ENCODE measurements at places on chromosomes 6 and 20. TPM values are rescaled to one million over a fixed set of nuclear protein-coding genes. Genes with fewer than 3 reads are reported as not detected.

DNA sequence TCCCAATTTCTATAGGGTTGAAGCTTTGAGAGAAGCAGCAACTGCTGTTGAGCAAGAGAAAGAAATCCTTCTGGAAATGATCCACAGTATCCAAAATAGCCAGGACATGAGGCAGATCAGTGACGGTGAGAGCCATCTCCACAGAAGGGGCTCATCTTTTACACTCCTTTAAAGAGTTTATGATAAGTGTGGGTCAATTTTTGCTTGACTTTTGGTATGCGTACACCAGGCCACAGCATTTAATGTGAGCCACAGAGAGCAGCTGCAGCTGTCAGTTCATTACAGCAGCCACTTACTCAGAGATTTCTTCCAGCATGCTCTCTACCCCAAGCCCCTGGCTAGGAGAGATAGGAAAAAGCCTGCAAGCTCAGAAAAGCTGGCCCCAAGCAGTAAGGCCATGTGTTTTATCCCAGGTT lies 9.9 kb downstream of the BAG2 start:
- no peak overlapping the region for H3K4me3 ChIP-seq
- no peaks in the 10 kb centered on the region for H3K27me3 ChIP-seq
- H3K4me1 ChIP-seq: peaks cover 20% of the 10 kb centered on the region
- peak overlapping the region; percentile 50 for H3K27ac ChIP-seq
- DNase-seq: peak; percentile 83
- peaks cover 29% of the 10 kb centered on the region for H3K36me3 ChIP-seq

GRCh38 chr20:20204256-20204655 lies 151.9 kb downstream of the CFAP61 start:
- no peaks in the 10 kb centered on the region for H3K36me3 ChIP-seq
- H3K27me3 ChIP-seq: peaks cover 6% of the 10 kb centered on the region
- no peak overlapping the region for H3K27ac ChIP-seq
- no peak for DNase-seq

DNA sequence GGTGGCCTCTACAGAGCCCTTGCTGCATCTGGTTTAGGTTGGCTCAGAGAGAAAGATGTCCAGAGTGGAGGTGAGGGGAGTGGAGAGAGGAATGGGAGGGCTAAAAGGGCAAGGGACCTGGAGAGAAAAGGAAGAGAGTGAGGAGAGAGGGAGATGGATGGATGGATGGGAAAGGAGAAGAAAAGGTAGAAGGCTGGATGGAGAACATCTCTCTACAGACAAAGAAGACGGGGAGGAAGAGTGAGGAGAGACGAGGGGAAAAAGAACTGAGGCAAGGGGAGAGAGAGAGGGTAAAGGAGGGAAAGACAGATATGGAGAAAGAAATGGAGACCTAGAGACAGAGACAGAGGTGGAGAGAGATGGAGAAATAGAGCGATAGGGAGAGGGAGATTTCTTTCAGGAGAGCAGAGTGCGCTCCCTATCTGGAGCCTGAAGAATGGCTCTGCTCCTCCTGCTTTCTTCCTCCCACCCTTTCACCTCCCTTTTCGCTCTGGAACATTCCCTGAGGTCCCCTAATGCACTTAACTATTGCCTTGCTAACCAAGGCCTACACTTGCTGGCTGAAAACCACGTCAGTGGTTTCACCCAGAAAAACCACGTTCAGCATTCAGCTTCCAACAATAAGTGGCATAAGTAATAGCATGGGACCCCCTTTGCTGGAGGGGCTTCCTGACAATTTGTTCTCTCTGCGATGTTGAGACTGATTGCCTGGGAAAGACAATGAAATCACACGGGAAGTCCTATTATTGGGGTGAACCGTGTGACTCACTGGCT lies 286.3 kb downstream of the CDH26 start:
- no peak for DNase-seq
- H3K27me3 ChIP-seq: no peaks in the 10 kb centered on the region
- no peak overlapping the region for H3K4me3 ChIP-seq
- H3K4me1 ChIP-seq: peaks cover 9% of the 10 kb centered on the region
- no peaks in the 10 kb centered on the region for H3K36me3 ChIP-seq
- no peak overlapping the region for H3K27ac ChIP-seq

DNA sequence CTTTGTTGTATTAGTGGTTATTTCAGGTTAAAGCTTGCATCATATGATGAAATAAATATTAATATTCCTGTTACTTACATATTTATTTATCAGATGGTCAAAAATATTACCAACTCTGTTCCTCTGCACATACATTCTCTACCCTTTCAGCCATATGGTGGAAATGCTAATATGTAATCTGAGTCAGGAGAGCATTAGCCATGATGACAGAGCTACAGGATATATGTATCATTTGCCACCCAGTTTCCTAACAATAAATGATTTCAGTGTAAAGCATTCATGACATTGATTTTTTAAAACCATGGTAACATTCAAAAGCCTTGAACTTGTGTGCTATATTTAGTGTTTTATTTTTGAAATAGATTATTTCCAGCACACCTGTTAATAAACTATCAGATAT lies 16.6 kb downstream of the POPDC3 start:
- peaks cover 2% of the 10 kb centered on the region for H3K36me3 ChIP-seq
- peaks cover 3% of the 10 kb centered on the region for H3K4me1 ChIP-seq
- H3K27ac ChIP-seq: no peak overlapping the region
- H3K4me3 ChIP-seq: no peak overlapping the region

DNA sequence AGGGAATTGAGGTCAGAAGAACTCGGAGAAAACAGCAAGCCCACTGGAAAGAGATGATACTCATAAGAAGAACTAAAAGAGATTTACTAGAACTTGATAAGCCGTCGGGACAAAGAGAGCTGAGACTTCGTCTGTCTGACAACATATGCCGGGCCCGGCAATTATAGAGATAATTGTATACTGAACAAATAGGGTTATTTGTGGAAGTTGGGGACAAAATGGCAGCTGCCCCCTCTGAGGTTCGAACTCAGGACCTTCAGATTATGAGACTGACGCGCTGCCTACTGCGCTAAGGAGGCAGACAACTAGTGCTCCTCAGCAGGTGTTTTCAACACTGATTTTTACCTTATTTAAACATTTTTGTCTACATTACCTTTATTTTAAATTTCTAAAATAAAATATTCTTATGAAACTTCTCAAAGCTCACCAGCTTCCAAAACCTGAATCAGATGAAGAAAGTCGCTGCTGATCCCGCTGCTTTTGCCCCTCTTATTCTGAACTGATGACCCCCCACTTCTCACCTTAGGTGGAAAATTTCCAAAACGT lies 29.3 kb upstream of the TRIM27 start:
- DNase-seq: peak; percentile 72
- H3K4me1 ChIP-seq: no peaks in the 10 kb centered on the region
- H3K36me3 ChIP-seq: no peaks in the 10 kb centered on the region
- H3K27ac ChIP-seq: no peak overlapping the region
- peak overlapping the region; percentile 63 for H3K4me3 ChIP-seq
- H3K27me3 ChIP-seq: peaks cover 2% of the 10 kb centered on the region

DNA sequence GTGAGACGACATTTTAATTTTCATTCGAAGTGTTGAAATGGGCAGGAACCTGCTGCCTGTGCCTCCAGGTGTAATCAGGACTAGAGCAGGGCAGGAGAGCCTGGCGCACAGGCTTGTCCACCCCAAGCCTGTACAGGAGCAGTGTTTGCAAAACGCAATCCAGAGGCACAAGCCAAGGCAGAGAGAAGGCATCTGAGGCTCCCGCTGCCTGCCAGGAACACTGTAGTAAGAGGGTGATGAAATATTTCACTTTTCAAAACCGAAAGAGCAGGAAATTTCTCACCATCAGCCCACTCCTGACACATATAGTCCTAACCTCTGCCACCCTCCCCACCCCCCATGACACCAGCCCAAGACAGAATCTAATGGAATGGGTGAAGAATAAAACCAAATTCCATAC lies 132.5 kb downstream of the RTN4IP1 start:
- no peak overlapping the region for H3K27ac ChIP-seq
- H3K36me3 ChIP-seq: no peaks in the 10 kb centered on the region
- H3K27me3 ChIP-seq: peaks cover 18% of the 10 kb centered on the region
- H3K4me1 ChIP-seq: no peaks in the 10 kb centered on the region
- no peak for DNase-seq

TRIM31 gene
- not detected for total RNA-seq

NOX3 gene
- not detected for total RNA-seq

IGF2R gene
- 33.2 TPM for total RNA-seq

GPR63 gene
- 0.36 TPM for total RNA-seq

All from IMR-90 (cell line).